ENCODE measurements at places on chromosomes 2 and 18.

DNA sequence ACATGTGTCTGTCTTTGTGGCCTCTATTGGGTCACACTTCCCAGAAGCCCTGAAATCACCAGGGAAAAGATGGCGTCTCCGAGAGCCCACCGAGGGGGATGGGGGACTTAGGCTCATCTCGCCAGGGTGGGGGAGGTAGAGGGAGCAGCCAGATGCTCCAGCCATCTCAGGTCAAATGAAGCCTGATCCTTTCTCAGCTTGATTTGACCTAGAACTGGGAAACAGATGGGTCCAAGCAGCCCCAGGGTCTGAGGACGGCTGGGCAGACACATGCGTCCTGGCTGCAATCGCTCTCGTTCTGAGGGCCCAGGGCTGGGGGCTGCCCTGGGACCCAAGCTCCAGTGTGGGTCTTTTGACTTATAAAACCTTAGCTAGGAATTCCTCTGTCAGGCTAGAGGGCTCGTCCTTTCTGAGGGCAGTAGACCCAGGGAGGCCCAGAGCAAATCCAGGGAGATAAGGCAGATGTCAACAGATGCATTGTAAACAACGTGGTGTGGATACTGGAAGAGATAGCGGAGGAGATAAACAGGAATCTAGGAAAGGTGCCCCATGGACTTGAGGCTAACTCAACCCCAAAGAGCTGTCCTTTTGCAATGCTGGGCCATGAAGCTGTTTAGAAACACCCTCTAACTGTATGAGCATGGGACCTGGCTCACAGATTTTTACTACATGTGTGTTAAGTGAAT is 127.7 kb downstream of the MYCN start:
- no peak for DNase-seq

GRCh38 chr2:75140288-75140687 is 59.0 kb downstream of the TACR1 start:
- peak; percentile 33 for DNase-seq

DNA sequence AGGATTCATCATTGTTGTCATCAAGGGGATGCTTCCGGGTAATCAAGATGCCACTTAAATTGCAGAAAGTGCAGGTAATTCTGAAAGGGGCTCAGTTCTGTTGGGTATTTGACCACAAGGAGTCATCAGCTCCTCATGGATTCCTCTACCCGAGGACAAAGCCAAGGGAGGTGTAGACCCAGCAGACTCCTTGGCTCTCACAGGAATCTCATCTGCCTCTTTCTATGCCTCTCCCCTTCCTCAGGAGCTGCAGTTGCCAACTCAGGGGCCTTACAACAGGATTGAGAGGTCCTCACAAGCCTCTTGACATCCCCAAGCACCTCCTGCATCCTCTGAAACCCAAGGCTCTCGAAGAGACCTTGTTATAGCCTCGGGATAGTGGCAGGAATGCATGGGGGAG is 44.0 kb downstream of the ITGB6 start:
- peak; percentile 24 for DNase-seq

DNA sequence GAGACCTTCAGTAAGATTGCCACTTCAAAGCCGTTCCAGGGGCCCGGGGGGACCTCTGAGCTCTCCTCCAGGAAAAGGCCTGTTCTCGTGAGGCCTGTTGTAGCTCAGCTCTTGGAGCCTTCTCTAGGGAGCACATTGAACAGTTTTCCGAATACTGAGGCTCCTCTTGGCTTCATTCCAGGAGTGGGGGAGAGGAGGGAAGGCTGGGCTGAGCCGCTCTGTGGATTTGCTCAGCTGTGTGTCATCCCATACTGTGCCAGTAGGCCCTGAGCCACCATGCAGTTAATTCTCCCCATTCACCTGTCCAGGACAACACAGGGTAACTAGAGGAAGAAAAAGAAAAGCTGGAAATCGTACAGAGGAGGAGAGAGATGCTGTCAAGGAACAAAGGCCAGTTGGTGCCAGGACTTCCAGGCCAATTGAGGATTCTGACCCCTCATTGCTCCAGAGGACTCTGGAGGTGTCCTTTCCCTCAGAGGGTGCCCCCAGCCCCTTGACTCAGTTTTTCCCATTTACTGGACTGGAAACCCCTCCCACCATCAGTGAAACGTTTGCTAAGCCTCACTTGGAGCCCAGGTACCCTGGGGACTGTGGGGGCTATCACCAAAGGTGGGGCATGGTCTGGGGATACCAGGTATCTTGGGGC is 41.4 kb downstream of the HS1BP3 start:
- peak; percentile 78 for DNase-seq

DNA sequence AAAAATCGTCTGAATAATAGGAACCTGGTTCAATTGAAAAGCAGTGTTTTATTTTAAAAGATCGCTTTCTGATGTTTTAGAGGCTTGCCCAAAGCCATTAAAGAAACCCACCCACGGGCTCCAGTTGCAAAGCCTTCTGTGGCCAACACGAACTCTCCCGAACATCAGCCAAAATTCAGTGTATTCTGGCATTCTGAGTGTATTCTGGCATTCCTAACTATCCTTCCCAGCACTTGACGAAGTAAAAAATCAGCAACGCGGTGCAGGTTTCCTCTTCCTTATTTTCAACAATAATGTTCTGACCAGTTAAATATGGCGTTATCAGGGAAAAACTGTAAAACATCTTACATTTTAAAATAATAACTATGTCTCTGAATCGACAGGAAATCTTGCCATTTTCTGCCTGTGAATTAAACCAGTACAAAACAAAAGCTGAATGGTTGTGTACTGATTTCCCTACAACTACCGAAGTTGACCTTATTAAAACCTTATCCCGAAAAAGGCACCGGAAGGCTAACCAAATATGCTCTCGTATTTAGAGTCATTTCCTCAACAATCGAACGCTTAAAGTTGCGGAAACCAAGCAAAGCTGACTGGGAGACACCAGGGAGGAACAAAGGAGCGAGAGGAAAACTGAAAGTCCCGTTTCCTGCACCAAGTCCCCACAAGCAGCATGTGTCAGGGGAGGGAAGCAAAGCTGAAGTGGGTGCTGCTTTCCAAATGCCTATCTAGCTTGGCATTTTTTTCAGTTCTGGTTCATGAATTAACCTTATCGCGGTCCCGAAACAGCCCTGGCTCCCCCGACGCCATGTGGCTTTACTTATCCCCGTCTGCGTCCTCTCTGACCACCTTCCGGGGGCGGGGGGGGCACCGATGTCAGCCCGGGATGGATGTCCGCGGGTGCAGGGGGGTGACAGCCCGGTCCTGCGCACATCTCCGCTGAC is 44.3 kb downstream of the ZNF516 start:
- peak; percentile 53 for DNase-seq

- peak; percentile 38 for DNase-seq
Measured at GRCh38 chr2:220504938-220505503, 877.6 kb downstream of the SLC4A3 start.

DNA sequence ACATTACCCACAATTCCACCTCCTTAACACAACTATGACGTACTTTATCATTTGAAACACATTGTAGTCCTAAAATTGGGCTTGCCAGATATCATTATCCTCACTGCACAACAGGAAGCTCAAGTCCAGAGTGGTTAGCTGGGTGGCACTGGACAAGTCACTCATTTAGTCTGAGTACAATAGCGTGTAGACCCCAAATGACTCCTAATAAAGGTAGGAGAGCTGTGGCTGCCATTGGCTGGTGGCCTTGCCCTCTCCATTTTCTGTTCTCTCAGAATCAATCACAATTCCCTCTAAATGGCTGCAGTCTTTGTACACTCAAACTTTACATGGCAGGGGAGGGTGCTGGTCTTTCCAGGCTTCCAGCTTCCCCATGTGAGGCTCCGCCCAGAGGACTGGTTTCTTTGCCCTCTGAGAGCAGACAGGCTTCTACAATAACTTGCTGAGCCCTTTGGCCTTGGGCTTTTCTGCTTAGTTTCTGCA is 11.7 kb downstream of the PSTPIP2 start:
- DNase-seq, result no peak

DNA sequence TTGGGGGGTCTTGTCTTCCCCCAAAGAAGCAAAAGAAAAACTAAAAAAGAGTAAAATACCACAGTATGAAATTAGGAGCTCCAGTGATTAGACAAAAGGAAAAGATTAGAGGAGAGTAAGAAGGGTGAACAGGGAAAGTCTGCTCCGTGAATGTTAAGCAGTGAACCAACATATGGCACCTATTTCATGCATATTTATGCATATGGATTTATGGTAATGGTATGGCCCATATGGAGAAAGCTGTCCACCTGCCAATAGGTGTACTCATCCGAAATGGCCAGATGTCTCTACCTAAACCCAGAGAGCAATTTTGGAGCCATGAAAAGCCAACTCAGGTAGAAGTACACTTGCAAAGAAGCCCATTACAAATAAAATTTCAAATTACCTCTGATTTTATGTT is 404.0 kb upstream of the RAB6C start:
- DNase-seq, result no peak

GRCh38 chr2:98833917-98834263 is 102.1 kb downstream of the CRACDL start:
- DNase-seq, result no peak

DNA sequence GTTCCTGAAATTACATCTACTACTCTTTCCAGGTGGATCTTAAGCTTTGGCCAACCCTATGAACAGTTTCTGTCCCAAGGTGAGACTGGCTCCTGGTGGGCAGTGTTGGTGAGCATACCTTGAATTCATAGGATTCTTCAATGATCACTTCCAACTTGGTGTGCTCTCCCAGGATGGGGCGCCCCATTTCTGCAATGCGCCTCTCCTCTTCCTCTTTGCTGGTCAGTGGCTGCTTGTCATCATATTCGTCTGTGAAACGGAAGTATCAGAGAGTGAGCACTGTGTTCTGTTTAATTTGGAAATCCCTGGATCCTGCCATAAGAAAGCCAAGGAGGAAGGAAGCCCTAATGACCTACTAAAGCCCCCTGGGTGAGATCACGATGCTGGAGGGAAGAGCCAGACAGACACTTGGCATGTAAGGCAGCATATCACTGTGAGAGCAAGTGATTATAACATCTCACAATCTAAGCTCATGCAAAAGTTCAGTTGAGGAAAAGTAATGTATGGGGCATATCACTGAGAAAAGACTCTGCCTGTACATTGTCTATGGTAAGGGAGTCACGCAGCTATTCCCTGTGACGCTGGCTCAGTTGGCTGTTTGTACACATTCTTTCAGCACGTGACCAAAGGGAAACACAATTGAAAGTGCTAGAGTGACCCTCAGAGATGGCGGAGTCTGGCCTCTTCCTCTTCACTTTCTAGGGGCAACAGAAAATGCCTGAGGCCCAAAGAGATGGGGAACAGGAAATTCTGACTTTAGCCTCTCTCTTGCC is 287.0 kb downstream of the SLC8A1 start:
- no peak for DNase-seq

GRCh38 chr2:170454471-170455372 is 260.4 kb upstream of the SP5 start:
- no peak for DNase-seq

GRCh38 chr2:182324665-182325064 is 102.2 kb downstream of the PDE1A start:
- DNase-seq, result peak; percentile 74

- DNase-seq, result peak; percentile 91
Measured at GRCh38 chr18:7941533-7941932, 374.4 kb downstream of the PTPRM start.

GRCh38 chr2:209322905-209323512 is 100.8 kb upstream of the MAP2 start:
- DNase-seq, result no peak

DNA sequence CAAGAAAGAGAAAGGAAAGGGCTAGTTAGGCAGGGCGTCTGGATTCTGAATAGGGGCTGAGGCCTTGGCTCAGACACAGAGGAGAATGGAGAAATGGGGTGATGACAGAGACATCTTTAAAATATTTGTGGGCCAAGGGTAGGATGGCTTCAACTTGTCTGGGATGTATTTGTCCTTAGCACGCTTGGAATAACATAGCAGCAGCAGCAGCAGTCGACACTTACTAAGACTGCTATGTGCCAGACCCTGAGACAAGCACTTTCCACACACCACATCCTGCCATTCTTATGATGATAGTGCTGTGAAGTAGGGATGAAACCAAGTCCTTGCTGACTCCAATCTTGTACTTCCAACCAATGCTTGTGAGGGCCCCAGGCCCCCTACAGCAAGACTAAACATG is 2.6 kb downstream of the IL1RL1 start:
- no peak for DNase-seq

DNA sequence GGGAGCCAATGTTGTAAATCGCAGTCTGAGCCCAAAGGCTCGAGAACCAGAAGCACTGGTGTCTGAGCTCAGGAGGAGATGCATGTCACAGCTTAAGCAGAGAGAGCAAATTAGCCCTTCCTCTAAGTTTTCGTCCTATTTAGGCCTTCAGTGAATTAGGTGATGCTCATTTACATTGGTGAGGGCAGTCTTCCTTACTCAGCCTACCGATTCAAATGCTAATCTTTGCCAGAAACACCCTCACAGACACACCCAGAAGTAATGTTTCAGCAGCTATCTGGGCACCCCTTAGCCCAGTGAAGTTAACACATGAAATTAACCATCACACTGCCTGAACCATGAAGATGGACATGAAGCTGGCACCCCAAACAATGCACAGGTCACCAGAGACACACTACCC is 385.1 kb downstream of the STK39 start:
- no peak for DNase-seq

- no peak for DNase-seq
Measured at GRCh38 chr18:69755041-69755440, 192.6 kb downstream of the CD226 start.

GRCh38 chr2:37558623-37559022 is 112.8 kb downstream of the CDC42EP3 start:
- no peak for DNase-seq

- DNase-seq, result no peak
Measured at GRCh38 chr2:231708773-231709635, 679 bp downstream of the PTMA start.

- DNase-seq, result peak; percentile 80
Measured at GRCh38 chr18:63322908-63323634, 3.5 kb upstream of the BCL2 start.

GRCh38 chr2:152560166-152560565 is 157.1 kb downstream of the PRPF40A start:
- DNase-seq, result no peak

- DNase-seq, result no peak
Measured at GRCh38 chr18:24043403-24043802, 28.8 kb downstream of the TTC39C start.

DNA sequence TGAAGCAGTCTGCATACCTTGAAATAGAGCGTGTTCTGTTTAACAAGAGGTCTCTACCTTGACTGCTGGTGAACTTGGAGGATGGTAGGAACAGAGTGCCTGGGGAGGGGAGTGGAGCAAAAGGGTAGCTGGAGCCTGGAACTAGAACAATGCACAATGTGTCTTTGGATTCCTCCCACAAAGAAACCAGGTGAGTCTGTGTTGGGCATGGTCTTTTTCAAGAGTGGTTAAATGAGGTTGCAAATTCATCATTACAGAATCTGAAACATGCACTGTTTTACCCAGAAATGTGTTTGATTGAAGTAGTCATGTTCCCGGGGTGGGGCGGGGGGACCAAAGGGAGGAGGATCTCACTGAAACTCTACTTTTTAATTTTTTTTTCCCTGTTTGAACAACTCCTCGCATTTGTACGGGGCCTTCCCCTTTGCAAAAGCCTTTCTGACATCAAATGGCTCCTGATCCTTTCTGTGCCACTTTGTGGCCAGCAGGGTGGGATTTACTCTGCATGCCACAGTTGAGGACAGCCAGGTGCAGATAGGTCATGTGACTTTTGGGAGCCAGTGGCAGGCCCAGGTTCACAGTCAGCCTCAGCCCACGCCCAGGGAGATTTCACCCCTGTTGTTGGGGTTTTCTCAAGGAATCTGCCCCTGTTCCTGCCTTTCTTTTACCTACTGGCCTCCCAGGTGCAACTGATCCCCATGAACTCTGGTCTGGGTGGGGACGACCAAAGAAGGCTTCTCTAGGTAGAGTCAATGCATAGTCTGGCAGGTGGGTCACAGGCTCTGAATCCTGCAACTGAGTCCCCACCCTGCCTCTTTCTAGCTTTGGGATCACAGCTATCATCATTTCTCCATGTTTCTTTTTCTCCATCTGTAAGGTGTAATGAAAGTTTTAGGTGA is 28.2 kb downstream of the MYCN start:
- no peak for DNase-seq

Measured in MCF 10A (cell line).